ENCODE measurements at places on chromosomes 4 and X.

DNA sequence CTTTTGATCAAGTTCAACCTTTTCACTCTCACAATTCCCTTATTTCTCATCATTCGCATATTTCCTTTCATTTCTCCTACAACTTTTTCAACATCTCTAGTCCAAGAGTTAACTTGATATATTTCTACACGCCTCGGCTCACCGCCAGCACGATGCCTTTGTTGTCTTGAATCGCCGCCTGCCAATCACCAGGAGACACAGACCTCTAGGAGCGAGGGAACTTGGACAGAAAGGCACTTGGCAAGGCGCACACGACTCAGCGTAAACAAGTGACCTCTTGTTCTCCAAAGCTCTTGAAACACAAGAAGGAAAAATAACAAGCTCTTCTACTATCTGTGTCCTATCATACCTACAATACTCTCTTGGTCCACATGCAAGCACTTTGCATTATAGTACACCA lies 27.1 kb upstream of the RBMX start:
- DNase-seq: peak; percentile 9

DNA sequence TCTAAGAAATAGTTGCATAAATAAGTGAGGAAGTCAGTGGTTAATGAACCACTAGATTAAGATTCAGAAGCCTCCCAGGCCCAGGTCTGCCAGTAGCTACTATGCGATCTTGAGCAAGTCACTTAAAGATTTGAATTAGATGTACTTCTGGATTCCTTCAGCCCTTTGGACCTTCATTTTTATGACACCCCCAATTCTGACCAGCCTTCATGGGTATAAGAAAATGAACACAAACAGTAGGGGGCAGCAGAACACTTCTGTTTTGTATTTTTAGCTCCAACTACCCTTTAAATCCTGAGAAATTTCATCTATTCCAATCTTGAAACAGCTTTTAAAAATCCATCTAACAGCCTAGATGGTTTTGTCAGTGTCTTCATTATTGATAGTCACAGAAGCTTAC lies 19.0 kb downstream of the TMEM47 start:
- peak; percentile 5 for DNase-seq

DNA sequence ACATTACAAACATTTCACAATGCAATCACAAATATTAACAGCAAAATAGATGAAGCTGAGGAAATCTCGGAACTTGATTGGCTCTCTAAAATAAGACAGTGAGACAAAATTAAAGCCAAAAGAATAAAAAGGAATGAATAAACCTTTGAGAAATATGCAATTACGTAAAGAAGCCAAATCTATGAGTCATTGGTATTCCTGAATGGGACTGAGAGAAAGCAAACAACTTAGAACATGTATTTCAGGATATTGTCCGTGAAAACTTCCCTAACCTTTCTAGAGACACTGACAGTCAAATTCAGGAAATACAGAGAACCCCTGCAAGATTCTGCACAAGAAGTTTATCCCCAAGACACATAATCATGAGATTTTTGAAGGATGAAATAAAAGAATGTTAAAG lies 48.4 kb upstream of the SPANXN2 start:
- no peak for DNase-seq

GRCh38 chr4:2250357-2251072 lies 8.6 kb upstream of the HAUS3 start:
- no peak for DNase-seq

DNA sequence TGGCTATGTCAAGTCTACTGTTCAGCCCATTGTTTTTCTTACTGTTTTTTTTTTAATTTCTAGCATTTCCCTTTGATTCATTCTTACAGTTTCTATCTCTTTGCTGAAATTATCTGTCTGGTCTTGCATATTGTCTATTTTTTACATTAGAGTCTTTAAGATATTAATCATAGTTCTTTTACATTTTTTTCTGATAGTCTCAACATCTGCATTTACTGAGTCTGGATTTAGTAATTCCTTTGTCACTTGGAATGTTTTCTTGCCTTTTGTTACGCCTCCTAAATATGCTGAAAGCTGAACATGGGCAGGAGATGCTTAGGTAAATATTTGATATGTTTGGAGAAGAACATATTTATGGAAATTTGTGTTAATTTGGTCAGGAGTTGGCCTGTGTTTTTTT lies 10.4 kb downstream of the JADE3 start:
- no peak for DNase-seq

Data from cerebellar cortex (tissue), 1 donor.